ENCODE measurements at places on chromosomes 7 and 10. TPM values are rescaled to one million over a fixed set of nuclear protein-coding genes. Genes with fewer than 3 reads are reported as not detected.

GRCh38 chr7:30674420-30674819 lies 7.8 kb downstream of the CRHR2 start:
- DNase-seq, result no peak

- no peak for DNase-seq
Observed at GRCh38 chr10:111525696-111526095, 448.9 kb downstream of the ADRA2A start.

DNA sequence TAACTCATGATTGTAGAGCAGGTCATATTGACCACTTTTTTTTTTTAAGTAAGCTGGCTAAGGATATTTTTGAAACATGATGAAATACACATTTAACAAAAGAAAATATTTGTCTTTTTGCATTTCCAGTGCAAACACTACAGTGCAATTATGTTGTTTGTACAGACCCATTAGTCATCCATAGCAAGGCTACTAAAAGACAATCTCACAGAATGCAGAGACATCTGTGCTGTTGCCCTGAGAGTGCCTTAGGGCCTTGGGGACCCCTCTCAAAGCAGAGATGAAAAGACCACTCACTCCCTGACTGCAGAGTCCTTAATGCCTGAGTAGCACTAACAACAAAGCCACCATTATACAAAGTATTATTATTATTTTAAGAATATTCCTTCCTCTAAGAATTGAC lies 104.5 kb downstream of the NRCAM start:
- no peak for DNase-seq

- DNase-seq, result no peak
Observed at GRCh38 chr7:159078193-159078910, 66.3 kb downstream of the VIPR2 start.

Gene ASNS
- 22.9 TPM for polyA plus RNA-seq

Gene ELAPOR2
- polyA plus RNA-seq, result 1.4 TPM

Gene CH25H
- 0.51 TPM for polyA plus RNA-seq

Gene OR2A1
- polyA plus RNA-seq, result 0.01 TPM

GRCh38 chr10:74683067-74683466 lies 143.3 kb upstream of the KAT6B start:
- DNase-seq, result no peak

Gene RET
- polyA plus RNA-seq, result 0.38 TPM

- DNase-seq, result no peak
Observed at GRCh38 chr7:43872406-43873110, 3.2 kb upstream of the MRPS24 start.

DNA sequence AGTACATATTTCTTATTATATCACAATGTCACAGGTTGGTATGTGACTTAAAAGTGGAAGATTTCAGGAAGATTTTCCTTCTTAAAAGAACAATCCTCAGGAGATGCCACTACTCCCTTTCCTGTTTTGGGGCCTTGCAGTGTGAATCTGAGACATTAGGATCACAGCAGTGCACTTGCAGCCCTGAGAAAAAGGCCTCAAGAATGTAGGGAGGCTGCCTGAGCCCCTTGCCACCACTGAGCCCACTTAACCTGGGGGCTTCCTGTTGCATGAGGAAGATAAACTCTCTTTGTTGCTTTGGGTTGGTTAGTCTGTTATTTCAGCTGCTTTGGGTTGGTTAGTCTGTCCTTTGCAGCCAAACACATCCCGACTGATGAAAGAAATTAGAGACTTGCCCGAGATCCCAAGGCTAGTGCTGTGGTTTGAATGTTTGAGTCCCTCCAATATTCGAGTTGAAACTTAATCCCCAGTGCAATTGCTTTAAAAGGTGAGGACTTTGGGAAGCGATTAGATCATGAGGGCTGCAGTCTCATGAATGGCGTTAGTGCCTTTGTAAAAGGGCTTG lies 151.3 kb upstream of the SP4 start:
- DNase-seq, result no peak

Gene RBM20
- polyA plus RNA-seq, result 10.1 TPM

DNA sequence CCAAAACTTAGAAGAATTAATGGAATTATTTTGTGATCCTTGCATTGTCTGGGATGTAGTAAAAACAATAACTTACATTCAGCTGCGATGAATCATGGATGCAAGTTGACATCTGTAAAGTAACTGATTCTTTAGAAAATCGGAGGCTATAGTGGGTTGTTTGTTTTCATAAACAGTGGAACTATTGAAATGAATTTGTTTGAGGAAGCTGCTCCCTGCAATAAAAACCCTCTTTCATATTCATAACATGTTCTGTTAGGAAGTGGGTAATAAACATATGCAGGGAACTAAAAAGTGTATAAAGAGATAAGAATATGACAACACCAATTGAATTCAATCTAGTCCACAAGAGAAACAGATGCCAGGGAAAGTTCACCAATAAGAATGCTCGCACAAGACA lies 53.6 kb downstream of the AGMO start:
- no peak for DNase-seq

GRCh38 chr10:76624470-76624869 lies 1013.1 kb downstream of the KCNMA1 start:
- DNase-seq, result no peak

GRCh38 chr10:86944907-86945306 lies 12.5 kb downstream of the MMRN2 start:
- no peak for DNase-seq

DNA sequence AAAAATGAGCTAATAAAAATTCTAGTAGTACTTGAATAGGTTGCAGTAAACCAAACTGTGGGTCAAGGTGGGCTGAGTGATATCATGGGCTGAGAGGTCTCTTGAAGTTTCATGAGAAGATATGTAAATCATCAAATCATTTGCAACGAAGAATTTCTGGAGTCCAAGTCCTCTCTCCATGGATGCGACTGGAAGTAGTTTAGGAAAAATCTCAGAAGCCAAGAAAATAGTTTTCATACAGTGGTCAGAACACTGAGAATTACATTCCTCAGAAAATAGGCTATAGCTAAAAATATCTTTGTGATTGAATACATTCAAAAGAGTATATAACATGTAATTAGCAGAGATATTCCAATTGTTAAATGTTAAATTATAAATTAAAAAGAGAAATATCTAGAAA lies 3.6 kb upstream of the IFIT1 start:
- DNase-seq, result no peak

DNA sequence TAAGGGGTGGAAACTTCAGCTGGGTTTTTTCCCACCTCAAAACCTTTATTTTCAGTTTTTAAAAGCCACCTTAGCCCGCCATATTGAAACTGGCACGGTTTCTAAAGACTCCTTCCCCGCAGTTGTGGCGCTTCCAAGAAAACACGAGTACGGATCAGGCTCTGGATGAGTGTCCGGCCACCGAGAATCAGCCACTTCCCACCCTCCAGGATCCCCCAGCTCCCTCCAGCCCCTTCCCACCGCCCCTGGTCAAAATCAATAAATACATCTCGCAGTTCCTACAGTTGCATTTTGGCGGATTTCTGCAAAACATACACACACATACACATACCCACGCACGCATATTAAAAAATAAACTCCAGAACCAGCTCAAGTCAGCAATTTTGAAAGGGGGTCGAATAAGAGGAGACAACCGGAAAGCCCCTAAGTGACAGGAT lies 1.1 kb downstream of the SFMBT2 start:
- peak; percentile 8 for DNase-seq

DNA sequence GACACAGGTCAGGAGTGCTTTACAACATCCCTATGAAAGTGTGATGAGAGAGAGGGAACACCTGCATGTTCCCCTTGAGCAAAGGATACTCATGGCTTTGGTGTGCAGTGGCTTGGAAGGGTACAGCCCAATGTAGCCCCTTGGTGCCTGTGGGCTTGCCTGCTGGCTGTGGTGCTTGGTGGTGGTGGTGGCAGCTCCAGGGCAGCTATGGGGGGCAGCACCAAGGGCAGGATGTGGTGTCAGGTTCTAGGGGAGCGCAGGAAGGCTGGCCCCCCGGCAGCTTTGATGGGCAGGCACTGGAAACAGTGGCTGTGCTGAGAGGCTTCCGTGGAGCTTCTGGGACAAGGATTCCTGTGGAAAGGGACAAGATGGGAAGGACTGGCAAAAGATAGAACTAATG lies 464.0 kb upstream of the ZMIZ1 start:
- DNase-seq, result no peak

Gene SORCS3
- 0.01 TPM for polyA plus RNA-seq

Gene DYDC2
- polyA plus RNA-seq, result not detected

DNA sequence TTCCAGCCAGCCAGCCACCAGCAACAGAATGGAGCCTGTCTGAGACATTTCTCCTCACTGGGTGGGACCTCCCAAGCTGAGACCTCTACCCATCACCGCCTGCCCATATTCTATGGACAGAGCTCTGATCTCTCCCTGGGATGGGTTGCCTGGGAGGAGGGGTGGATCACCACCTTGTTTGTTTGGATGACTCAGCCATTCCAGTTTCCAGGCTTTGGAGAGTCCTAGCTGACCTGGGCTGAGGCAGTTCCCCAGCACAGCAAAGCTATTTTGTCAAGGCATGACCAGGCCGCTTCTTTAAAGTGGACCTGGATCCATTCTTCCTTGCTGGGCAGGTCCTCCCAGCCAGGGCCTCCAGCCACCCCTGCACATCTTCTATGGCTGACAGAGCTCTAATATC lies 982.3 kb downstream of the DNAJB9 start:
- no peak for DNase-seq

All from heart right ventricle (tissue), 16 donors.